Activated CD8-positive, alpha-beta memory T cell treated with anti-CD3 and anti-CD28 coated beads, Interleukin-2, amount 50 U/mL, for 4 hours (primary cell): ENCODE measurements at places on chromosomes 2 and 18.

GRCh38 chr2:12257476-12257875, 459.3 kb upstream of the TRIB2 start:
- no peak for DNase-seq

DNA sequence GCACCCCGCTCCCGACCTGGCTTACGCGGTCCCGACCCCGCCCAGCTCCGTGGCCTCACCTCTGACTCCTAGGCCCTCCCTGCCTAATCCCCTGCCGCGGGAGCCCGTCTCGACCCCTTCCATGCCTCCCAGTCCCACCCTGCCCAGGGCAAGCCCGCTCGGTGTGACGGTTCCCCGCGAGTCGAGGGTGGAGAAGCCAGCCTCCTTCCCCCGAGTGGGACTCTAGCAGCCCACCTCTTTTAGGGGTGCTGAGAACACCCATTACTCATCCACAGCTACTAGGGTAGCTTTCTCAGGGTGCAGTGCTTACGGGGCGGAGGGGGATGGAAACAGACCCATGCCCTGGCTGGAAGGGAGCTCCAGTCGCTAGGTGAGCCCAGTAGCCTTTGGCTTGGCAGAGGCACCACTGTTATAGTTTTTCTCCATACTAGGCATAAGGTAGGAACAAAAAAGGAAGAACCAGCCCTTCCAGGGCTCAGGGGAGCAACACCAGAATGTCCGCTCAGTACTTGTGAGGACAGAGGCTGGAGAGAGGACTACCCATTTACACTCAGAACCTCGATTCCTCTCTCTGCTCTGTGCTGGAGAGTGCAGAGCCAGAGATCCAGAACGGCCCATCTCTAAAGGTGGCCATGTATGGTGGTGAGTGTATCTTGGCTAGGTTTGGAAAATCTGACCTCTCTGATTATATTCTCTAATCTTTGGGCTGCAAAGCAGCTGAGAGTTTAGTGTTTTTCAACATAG, 606 bp downstream of the AGBL5 start:
- peak; percentile 59 for DNase-seq

GRCh38 chr2:157173740-157174184, 83.7 kb upstream of the GALNT5 start:
- no peak for DNase-seq

DNA sequence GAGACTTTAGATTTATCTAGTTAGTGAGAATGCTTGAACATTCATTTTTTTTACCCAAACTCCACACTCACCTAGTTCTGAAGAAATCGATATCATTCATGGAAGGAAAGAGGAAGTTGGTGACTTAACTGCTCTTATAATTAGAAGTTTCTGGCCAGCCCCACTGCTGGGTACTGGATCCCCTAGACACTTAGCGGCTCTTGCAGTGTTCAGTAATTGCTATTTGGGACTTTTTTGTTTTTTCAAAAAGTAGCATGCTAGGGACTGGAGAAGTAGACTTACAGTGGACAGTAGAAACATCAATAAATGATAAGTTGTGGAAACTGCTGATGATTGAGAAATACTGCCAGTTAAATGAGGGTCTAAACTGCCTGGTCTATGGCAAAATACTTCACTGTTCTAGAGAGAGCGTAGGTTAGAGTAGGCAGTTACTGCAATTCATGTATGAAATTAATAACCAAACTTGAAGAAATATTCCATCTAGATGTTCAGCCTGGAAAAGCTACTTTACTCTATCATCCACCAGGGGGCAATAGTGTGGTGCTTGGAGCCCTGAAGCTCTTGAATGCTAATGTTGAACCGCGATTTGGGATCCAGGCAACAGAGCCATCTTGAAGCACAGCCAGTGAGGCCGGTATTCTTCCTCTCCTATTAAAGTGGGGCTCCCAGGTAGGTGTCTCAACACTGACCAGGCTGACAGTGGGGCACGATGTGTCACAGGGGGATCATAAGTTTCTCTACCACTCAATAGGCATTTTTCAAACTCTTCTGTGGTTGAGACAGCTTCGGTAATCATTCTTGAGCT, 146.1 kb upstream of the SESTD1 start:
- DNase-seq: no peak

DNA sequence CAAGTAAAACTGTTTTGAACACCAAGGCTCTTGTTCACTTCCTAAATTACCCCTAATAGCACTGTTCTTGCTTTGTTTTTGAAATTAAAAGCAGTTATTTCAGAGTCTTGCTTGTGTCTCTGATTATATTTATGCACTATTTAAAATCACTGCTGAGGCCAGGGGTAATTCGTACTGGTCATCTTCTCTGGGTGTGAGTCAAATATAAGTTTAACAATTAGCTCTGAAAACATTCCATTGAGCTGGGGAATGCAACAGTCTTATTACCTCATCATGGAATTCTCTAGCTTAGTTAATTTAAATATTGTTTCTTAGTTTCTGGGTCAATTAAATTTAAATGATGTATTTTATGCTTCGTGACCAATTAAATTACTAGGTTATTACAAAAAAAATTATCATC, 135.0 kb downstream of the MEIS1 start:
- no peak for DNase-seq
